Fibroblast of skin of abdomen (primary cell): ENCODE measurements at places on chromosomes 2 and 18.

DNA sequence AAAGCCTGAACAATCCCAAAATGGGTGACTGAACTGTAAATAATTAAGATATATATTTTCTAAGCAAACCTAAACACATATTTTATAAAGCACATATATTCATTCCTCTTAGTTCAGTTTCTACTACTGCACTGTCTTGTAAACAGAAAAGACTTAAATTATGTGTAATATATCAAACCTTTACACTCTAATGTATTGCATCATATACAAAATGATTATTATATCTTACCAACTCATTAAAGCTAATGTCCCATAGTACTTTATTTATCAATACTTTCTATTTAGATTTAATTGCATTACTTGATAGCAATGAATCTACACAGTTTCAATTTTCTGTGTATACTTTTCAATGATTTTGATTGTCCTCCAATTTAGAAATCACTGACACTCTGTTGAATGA, 111.0 kb downstream of the TMEM247 start:
- no peak for DNase-seq

- no peak for DNase-seq
These were observed 61.0 kb downstream of the CIB4 start for GRCh38 chr2:26580151-26580550.

GRCh38 chr2:179440642-179441251, 176.1 kb upstream of the SESTD1 start:
- peak; percentile 20 for DNase-seq

DNA sequence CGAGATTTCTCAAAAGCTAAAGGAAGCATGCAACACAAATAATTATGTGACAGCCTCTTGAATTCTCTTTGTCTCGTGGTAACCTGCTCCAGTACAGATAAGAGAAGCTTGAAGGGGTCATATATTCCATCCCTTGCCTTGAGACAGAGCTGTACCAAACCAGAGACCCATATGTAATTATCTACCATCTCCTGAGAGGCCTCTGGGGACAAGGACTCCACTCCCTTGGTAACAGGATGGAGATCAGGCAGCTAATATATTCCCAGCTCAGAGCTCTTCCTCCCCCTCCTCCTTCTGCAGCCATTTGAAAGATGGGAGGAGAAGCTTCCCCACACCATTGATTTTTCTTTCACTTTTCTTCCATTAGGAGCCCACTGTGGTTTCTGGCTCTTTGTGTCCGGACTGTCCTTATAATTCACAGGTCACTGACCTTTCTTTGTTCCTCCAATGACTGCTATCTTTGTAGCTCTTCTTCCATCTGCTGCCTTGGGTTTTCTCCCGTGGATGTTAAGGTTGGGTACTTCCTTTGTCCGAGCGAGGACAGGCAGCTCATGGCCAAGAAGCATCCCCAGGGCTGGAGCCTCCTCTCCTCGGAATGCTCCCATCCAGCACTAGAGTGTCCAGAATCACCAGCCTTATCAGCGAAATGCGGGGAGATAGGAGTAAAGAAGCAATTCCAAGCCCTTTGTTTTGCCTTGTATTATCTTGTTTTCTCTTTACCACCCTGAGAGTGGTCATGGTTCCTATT, 72.6 kb upstream of the STPG4 start:
- DNase-seq = no peak

DNA sequence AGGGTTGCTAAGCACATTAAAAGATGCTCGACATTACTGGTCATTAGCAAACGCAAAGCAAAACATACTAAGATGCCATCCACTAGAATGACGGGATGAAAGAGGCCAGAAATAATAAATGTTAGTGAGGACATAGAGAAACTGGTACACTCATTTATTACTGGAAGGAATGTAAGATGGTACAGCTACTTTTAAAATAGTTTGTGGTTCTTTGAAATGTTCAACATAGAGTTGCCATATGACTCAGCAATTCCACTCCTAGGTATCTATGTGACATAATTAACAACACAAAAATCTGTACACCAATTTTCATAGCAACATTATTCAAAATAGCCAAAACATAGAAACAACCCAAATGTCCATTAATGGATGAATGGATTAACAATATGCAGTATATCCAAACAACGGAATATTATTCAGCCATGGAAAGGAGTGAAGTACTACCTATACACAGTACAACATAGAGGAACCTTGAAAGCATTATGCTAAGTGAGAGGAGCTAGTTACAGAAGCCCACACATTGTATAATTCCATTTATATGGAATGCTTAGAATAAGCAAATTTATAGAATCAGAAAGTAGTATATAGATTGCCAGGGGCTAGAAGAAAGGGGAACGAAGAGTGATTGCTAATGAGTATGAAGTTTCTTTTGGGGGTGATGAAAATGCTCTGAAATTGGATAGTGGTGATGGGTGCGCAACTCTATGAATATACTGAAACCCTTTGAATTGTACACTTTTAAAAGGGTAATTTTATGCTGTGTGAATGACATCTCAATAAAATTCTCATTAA, 61.9 kb upstream of the IL1R1 start:
- DNase-seq = no peak

GRCh38 chr2:86671337-86671981, 47.8 kb upstream of the RNF103 start:
- no peak for DNase-seq

- DNase-seq = no peak
These were observed 61.4 kb downstream of the CYRIA start for GRCh38 chr2:16604236-16604635.

DNA sequence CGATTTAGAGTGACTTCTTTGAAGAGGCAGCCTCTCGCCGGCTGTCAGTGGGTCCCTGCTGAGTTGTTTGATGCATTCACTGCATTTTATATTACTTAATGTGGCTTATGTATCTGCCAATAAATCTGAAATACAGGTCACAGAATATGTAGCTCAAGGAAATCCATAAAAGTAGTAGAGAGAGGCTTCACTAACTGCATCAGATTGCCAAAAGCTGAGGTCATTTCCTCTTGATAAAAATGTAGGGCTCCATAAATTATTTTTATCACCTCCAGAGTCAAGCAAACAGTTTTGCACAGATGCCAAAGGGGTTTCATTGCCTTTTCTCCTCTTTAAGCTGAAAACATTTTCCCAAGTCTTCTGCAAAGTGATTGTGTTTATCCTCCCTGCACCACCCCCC, 36.5 kb upstream of the CCDC93 start:
- peak; percentile 78 for DNase-seq

- no peak for DNase-seq
These were observed 4.7 kb downstream of the SLC11A1 start for GRCh38 chr2:218386505-218387368.

- peak; percentile 93 for DNase-seq
These were observed 186.6 kb downstream of the NRP2 start for GRCh38 chr2:205868773-205869333.

DNA sequence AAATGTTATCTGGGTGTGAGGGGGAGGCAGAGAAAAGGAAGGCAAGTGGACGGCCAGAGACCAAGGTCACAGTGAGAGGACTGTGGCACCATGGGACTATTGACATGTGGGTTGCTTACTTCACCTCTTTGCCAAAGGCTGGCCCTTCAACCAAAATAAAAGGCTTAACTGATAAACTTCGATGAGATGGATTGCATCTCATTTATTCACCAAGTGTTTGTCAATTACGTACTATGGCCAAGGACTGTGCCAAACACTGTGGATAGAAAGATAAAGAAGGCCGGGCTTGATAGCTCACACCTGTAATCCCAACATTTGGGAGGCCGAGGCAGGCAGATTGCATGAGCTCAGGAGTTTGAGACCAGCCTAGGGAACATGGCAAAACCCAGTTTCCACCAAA, 98.7 kb upstream of the CCBE1 start:
- DNase-seq = no peak

DNA sequence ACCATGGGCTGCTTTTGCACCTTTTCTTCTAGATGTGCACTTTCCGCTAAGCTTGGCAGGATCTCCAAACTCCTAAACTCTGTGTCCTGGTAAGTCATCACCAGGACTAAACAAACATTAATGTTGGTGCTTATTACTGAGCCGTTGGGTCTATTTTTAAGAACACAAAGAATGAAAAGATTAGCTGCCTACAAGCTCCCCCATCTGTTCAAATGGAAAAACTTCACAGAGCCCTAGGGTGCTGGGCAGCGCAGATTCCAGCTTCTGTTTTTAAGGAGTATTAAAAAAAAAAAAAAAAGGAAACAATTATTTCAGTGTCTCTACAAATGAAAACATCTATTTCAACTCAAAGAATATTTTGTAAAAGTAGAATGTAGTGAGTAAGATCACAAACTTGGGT, 97.8 kb upstream of the AQP4 start:
- no peak for DNase-seq

DNA sequence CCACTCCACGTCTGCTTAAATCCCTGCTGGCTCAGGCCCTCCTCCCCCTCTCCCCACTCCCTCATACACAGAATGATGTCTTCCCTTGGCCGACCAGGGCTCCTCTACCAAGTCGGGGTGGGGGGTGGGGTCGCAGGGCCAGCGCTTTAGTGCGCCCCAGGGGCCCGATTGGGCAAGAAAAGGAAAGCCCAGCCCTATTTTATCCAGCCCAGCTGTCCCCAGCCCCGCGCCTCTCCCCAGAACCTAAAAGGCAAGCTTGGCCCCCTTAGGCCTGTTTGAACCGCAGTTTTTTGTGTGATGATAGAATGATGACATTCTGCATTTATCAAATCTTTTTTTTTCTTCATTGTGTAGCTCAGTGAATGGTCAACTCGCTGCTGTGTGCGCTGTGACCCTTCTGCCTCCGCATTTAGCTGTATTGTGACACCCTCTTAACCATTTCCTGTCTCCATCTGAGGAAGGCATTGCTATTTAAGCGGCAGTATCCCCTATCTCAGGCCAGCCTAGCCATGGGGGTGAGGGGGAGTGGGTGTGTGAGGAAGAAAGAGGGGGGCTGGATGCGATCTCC, 231.4 kb downstream of the HAUS1 start:
- peak; percentile 20 for DNase-seq

GRCh38 chr18:54351186-54351585, 6.5 kb downstream of the STARD6 start:
- DNase-seq = no peak

GRCh38 chr2:36492216-36492945, 105.6 kb downstream of the FEZ2 start:
- DNase-seq = peak; percentile 43

DNA sequence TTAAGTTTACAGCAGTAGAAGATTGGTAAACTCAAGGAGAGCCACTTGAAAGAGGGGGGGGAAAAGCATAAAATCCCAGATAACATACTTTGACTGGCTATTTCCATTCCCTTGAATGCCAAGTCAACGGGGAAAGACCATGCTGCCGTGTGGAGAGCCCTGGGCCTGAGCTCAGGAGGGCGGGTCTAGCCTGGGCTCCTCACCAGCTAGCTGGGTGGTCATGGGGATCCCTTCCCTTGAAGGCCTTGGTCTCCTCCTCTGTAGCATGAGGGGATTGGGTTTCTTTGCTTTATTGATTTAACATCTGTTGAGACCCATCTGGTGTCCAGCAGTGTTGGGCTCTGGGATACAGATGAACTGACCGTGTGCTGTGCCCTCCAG, 35.0 kb downstream of the TEX51 start:
- no peak for DNase-seq

DNA sequence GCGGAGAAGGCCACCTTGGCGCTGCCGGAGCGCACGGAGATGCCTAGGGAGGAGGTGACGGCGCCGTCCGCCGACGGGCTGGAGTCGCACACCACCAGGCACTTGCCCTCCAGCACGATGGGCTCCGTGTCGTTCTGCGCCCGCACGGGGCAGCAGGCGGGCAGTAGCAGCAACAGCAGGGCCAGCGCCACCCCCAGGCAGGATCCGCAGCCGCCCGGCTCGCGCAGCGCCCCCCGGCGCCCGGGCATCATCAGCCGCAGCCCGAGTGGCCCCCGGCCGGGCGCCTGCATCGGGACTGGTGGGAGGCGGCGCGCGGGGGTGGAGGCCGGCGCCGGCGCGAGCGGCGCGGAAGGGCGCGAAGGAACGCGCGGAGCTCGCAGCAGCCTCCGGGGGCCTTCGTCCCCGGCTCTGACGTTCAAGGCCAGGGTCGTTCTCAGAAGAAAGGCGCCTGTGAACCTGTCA, 2.2 kb downstream of the CBLN2 start:
- no peak for DNase-seq

DNA sequence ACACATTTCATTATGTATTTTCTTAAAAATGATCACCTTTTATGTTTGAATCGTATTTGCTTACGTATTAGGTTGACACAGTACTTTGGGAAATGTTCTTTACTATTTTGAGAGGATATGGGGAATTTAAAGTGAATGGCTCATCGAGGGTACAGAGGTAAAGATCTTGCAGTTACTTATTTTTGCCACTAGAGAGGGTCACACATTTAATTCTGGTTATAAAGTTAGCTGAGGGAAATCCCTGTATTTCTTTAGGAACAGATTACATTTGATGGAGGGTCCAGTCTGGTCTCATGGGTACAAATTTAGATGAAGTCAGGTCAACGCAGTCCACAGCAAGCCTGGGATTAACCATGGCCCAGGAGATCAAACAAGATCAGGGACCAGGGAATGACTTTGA, 24.5 kb downstream of the DYNC2LI1 start:
- DNase-seq = no peak

GRCh38 chr18:80037869-80038630, 3.8 kb downstream of the RBFA start:
- DNase-seq = no peak

GRCh38 chr2:66270247-66270646, 164.7 kb upstream of the MEIS1 start:
- no peak for DNase-seq
